ENCODE measurements at places on chromosomes 5 and 9.

- DNase-seq, result no peak
Observed at GRCh38 chr9:121814594-121814993, 163.2 kb downstream of the DAB2IP start.

DNA sequence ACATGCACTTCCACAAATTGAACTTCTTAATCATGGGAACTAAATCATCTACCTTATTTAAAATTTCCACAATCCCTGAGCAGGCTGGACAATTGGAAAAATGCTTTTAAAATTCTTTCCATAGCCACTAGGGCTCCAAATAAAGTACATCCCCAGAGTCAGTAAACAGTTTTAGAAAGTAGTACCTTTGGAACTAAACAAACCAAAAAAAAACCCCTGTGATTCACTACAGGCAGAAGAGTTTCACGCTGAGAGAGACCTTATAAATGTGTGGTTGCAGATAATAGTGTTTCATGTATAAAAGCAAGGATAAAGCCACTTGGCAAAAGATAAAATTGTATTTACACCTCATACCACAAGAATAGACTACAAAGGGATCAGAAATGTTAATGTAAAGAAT, 11.8 kb upstream of the HMGCR start:
- no peak for DNase-seq

DNA sequence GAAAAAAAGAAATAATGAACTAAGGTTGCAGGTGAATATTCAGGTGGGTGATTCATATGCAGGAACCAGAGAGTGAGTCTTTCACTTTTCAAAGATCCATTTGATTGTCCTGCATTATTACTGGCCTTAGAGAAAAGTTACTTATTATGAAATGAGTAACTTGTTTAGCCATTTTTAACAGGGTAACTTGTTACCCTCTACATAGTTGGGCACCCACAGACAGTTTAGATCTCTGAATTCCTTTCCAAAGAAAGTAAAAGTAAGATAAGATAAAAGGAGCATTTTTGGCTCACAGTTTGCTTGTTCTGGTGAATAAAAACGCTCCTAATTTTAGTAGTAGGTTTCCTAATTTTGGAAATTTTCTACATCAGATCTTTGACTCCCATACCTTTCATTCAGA, 54.1 kb upstream of the DAB2 start:
- no peak for DNase-seq

DNA sequence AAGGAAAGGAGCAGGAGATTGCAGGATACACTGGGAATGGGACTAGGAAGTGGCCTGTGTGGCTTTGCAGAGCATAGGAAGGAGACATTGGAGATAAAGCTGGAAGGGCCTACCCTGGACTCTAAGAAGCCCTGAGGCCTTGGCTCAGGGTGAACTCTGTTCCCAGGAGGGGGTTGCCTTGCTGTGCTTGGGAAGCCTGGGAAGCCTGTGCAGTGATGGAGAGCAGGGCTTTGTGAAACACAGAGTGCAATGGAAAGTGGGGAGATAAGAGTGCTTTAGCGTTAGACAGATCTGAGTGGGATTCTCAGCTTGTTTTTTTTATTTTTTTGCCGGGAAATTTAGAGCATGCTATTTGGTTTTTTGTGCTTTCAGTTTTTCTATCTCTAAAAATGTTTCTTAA, 437.8 kb downstream of the KDM4C start:
- no peak for DNase-seq

- DNase-seq, result no peak
Observed at GRCh38 chr9:10168241-10168640, 444.6 kb downstream of the PTPRD start.

GRCh38 chr9:3962496-3962895, 337.4 kb downstream of the GLIS3 start:
- no peak for DNase-seq

DNA sequence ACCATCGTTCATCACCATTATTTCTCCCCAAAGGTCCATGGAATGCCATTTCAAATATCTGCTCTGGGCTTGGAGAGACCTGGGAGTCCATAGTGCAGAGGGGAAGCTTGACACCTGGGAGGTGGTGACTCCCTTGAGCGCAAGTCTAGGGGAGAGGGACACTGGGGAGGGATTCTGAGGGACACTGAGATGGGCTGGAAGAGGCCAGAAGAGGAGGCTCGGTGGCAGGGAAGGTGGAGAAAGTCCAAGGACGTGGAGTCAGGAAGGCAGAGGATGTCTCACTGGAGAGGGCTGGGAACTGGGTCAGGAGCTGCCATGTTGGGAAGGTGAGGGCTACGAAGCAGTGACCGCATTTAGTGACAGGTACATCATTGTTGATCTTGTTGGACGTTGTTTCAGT, 160.3 kb upstream of the MVB12B start:
- no peak for DNase-seq

DNA sequence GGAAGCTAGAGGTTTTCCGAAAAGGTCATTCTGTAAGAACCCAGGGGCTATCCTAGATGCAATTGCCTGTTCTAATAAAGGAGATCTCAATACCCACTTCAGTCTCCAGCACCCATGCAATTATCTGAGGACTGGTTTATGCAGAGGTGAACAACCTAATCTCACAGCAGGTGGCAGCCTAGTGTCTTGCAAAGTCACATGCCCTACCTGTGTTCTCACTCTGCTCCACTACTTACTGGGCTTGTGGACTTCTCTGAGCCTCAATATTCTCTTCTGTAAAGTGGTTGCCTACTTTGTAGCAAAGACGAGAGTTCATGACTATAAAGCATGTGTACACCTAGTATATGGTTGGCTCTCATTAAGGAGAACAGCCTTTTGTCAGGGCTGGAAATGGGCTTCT, 21.0 kb upstream of the ALDH1B1 start:
- peak; percentile 20 for DNase-seq

DNA sequence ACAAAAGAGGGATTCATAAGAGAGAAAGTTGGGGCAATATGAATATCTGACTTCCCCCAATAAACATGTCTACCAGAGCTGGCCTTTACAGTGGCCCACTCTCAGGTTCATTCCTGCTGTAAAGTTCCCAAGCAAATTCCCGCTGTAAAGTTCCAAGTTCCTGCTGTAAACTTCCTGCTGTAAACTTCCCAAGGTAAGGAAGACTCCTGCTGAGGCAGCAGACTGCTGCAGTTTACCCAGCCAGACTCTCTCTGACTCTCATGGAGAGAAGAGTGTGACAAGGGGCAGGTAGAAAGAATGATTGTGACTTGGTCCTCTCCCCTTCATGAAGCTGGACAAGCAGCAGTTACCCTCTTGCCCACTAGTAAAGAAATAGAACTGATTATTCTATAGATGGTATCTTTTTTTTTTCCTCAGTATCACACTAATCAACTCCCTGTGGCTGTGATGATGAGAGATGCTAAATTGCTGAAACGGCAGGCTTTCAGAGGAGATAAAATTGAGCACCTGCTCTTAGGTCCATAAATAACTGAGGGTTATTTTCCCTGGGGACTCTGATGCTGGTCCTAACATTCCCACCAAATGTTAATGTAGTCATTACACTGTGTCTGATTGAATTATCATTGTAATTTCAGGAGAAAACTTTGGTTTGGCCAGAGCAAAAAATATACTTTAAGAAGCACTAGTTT, 220.4 kb downstream of the PARP8 start:
- no peak for DNase-seq

- DNase-seq, result no peak
Observed at GRCh38 chr5:79069488-79070349, at the start of the genes BHMT2 and DMGDH. Gene BHMT2 (plus strand): TSS chr5:79069767. CDS start chr5:79069783, 16 bp downstream. Gene DMGDH (minus strand): TSS chr5:79069674. CDS start chr5:79069620, 54 bp downstream.

DNA sequence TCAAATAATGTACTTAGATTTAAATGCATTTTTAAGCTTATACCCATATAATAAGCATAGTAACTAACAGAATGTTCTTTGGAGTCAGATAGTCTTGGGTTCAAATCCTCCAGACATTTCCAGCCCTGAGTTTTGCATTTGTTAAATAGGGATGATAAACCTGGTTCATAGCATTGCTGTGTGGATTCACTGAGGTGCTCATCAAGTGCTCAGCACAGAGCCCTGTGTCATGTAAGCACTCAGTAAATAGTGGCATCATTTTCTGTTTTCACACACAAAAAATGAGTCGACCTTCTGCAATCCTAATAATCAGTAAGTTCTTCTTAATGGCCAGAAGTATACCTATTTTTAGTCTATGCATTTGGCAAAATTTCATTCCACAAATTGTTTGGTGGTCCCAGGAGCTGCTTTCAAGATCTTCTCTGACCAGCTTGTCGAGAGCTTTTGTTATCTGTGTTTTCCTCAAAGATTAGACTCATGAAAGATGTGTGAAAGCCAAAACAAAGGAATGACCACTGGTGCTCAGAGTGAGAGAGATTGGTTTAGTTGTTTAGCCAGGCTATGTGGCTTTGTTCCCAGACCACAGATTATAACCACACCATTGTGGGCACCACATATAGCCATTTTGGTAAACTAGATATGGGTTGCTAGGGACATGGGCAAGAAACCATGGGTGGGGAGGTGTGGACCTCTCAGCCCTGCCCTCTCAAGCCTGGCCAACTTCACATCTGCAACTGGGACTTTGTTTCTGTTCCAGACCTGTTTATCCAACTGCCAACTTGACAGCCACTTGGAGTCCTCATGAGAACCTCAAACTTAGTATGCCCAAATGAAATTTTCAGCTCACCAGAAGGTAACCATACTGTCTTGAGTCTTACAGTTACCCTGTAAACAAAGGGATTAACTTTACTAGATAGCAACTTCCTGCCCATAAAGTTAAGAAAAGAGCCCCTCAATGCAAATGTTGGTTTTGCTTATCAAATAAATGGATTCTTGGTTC, 45.0 kb downstream of the DOCK8 start:
- DNase-seq, result no peak

- DNase-seq, result no peak
Observed at GRCh38 chr5:155676967-155677366, 650.0 kb upstream of the SGCD start.

- DNase-seq, result no peak
Observed at GRCh38 chr5:130166839-130167490, 262.7 kb downstream of the CHSY3 start.

- DNase-seq, result no peak
Observed at GRCh38 chr5:124634741-124635323, 111.6 kb downstream of the ZNF608 start.

DNA sequence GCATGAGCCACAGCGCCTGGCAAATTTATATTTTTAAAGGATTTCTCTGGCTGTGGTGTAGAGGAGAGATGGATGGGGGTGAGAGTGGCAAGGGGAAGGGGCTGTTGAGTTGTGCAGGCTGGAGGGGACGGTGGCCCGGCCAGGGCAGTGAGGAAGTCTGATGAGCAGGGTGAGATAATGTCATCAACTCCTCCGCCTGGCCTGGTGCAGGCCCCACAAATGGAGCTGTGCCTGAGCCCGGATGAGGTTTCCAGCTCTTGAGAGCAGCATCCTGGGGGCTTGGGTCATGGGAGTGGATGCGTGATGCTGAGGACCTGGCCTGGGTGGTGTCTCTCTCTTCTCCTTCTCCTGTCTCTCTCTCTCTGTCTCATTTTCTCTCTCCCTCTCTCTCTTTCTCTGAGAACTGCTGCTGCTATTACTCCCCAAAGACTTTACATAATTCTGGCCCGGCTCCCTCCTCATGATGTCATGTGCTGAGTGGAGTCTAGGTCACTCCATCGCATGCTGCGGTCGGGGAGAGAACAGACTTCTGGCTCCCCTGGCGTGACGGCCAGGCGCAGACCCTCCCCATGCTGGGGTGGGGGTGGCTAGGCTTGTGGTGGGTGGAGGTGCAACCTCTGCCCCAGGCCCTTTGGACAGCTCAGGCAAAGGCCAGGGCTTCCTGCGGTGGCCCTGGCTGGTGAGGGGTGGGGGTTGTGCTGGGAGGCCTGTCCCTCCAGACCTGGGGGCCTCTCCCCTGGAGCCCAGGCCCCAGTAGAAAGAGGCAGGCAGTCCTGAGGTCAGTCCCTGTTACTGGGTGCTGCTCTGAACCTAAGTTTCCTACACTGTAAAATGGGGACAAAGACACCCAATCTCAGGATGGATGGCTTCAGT, 26.4 kb downstream of the FGF18 start:
- DNase-seq, result no peak

DNA sequence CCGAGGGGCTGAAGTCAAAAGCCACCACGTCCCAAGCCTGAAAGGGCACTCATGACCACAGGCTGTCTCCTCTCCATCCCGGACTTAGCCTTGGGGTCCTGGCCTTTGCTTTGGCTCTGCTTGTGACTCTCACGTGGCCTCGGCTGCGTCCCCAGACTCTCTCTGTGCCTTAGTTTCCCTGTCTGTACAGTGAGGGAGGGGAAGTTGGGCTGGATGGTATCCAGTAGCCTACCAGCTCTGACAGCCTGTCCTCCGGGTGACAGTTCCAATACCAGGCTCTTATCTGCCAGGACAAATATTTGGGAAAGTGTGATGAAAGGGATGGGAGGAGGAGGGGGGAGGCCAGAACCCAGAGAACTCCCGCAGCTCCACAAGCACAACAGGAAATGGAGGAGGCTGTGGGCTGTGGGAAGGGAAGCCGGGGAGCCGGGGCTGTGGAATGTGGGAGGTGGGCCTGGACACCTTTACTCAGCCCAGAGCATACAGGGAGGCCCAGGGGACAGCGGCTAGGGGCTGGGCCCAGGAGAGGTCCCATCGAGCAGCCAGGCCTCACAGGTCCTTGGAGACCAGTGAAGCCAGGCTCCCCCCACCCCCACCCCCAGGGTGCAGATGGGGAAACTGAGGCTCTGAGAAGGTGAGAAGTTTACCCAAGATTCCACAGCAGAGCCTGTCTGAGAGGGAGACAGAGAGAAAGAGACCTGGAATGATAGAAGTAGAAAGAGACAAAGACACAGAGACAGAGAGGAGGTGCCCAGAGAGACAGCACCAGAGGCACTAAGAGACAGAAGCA, 18.3 kb downstream of the PDGFRB start:
- no peak for DNase-seq

DNA sequence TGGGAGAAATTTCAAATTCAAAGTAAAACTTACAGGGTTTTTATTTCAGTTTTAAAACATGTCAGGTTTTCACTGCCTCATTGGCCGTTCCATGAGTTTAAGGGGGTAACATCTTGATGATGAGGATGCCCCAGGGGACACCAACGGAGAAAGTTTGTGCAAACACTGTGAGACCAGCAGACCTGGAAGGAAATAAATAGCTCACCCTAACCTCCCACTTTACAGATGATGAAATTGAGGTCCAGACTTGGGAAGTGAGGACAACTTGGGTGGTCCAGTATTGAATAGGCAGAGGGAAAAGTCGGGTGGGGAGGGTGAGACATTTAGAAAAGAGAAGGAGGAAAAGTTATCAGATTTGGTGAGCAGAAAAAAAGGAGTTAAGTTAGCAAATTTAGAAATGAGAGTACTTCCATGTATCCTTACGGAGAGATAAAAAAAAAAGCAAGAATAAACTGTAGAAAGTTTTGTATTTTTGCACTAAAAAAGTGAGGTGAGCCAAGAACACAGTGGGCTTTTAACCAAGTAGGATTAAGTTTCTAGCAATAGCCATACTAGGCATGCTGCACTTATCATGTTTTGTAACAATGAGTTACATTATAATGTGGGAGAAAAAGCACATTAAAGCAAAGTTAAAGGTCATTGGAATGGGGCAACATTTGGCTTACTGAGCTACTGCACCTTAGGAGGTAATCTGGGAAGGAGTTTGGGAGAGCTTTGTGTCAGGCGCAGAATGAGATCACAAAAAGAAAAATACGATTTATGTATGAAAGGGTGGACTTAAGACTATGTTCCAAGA, 125.1 kb downstream of the GAS1 start:
- DNase-seq, result no peak

GRCh38 chr5:134236318-134236717, 10.4 kb upstream of the PPP2CA start:
- DNase-seq, result no peak

- DNase-seq, result no peak
Observed at GRCh38 chr5:164600274-164600673, 1094.9 kb downstream of the MAT2B start.

All from thymus (tissue), 14 donors.